ENCODE measurements at places on chromosomes 4 and X.
A peak's percentile ranks its signal among the peaks of the same experiment; 100 is the strongest.

DNA sequence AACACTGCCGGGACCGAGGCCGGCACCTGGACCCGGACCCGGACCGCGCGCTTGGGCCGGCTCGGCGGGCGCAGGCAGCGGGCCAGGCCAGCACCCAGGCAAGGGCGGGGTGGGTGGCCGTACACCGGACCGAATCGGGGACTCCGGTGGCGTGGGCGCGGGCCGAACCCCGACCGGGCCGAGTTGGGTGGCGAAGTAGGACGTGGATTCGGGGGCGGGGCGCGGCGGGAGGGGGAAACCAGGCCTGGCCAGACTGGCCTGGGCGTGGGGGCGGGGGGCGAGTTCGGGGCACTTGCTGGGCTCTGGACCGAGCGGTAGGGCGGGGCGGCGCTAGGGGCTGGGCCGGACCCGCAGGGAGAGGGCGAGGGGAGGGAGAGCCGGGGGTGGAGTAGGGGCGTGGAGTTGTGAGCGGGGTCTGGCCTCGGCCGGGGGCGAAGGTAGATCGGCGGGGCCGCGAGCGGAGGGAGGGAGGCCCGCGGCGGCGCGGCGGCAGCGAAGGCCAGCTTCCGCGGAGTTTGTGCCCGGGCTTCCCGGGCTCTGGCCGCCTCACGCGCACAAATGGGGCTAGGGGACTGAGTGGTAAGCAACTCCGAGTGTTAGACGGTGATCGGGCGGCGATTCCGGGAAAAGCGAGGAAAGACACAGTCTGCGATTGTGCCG, 1.8 kb upstream of the BCORL1 start:
- no peak for DNase-seq

- DNase-seq = no peak
Observed at GRCh38 chr4:26175006-26175786, 145.6 kb upstream of the RBPJ start.

- DNase-seq = peak; percentile 79
Observed at GRCh38 chrX:69556060-69557011, 52.2 kb downstream of the NALF2 start.

DNA sequence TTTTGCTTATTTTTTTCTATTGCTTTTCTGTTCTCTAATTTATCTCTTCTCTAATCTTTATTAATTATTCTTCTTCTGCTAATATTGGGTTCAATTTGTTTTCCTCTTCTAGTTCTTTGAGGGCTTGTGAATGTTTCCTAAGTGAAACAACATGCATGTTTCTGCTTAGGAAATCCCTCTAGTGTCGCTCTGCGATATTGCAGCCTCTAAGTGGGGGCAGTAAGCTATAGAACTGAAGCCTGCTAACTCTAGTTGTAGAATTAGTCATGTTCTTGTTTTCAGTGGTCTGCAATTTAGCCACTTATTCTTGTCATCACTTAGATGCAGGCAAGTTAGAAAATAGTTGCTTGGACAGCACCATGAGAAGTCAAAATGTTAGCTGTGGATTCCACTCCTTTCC, 222.6 kb downstream of the SPIN4 start:
- peak; percentile 9 for DNase-seq

Measured in NCI-H226 (cell line).